ENCODE measurements at places on chromosomes 12 and 14.

- no peak for DNase-seq
Observed at GRCh38 chr14:61661471-61662400, 33.6 kb upstream of the HIF1A start.

GRCh38 chr14:74425525-74426201 lies 347 bp downstream of the SYNDIG1L start:
- no peak for DNase-seq

- no peak for DNase-seq
Observed at GRCh38 chr12:109432431-109432830, 44.7 kb downstream of the KCTD10 start.

- DNase-seq = no peak
Observed at GRCh38 chr14:90179809-90180779, 76.3 kb upstream of the PSMC1 start.
